ENCODE measurements at places on chromosomes 11 and 22.

GRCh38 chr22:49262167-49262566, 565.5 kb downstream of the BRD1 start:
- no peak for DNase-seq

GRCh38 chr11:111205632-111206385, 39.7 kb upstream of the POU2AF2 start:
- no peak for DNase-seq

DNA sequence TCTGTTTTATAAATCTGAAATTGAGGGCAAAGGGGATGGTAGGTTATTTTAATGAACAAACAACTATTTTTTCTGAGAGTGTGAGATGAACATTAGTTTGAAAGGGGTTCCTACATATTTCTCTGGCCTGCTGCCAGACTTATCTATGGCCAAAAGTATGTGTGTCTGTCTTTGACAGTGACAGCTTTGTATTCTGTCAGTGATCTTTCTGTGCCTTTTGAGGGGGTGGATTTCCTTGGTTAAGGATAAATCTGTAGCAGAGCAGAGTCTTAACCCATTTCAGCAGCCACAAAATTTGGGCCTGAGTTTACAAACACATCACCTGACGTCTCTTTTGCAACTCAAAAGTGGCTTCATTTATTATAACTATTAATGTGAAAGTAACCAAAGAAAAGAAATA, 30.9 kb downstream of the ZFTA start:
- no peak for DNase-seq

GRCh38 chr11:30893318-30893717, 307.2 kb upstream of the MPPED2 start:
- DNase-seq = no peak

- DNase-seq = no peak
Observed at GRCh38 chr11:77201991-77202841, 74.2 kb downstream of the MYO7A start.

GRCh38 chr11:82557274-82557673, 176.4 kb downstream of the FAM181B start:
- DNase-seq = no peak

DNA sequence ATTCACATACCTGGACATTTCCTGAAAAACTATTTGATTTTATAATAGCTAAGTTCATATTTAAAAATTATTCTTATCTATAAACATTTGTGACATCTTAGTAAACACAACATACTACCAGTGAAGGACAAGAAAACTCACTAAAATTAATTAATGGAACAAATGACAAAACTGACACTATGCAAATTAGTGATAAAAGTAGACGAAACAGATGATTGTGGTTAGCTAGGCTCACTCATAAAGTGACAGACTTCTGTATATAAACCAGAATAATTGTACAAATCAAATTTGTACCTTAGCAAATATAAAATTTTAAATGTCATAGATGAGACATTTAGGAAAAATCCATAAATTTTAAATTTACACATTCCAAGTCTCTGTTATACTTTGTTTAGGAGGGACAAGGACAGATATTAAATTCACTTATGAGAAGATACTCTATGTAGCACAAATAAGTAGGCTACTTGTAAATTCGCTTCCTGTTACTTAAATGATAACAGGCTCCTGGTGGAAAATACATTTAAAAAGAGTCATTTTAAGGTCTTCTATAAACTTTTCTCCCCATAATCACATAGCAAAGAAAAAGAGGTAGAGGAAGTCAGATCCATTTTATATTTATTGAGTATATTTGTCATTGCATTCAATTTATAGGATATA, 81.2 kb downstream of the KIF18A start:
- no peak for DNase-seq

GRCh38 chr22:22377335-22377734, 131.2 kb downstream of the ZNF280B start:
- no peak for DNase-seq

DNA sequence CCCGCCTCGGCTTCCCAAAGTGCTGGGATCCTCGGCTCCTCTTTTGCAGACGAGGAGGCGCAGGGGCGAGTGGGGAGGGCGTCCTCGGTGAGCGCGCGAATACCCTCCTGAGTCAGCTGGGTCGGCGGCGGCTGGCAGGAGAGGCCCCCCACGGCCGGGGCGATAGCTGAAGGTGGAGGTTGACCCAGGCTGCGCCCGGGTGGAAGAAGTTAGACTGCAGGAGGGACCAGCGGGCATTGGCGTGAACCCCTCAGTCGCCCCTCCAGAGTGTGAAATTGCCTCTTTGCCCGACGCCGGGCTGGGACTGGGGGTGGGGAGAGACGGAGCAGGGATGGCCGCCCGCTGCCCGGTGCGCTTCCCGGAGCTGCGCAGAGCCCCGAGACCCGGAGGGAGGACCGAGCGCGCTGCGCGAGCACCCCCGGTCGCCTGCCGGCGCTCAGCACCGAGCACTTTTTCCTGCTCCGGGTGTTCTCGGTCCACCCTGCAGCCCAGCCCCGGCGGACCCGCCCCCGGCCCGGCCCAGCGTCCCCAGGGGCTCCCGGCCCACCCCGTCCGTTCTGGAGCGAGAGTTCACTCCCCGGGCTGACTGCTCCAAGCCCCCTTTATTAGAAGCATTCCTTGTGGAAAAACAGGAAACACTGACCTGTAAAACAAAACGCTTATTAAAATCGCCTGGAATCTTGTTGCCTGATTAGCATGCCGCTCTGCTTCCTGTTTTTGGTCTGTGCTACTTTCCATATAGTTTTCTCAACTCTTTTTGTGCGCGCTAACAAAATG, 13.7 kb upstream of the CPT1A start:
- DNase-seq = no peak

GRCh38 chr11:120707663-120708062, 196.1 kb downstream of the GRIK4 start:
- DNase-seq = no peak

DNA sequence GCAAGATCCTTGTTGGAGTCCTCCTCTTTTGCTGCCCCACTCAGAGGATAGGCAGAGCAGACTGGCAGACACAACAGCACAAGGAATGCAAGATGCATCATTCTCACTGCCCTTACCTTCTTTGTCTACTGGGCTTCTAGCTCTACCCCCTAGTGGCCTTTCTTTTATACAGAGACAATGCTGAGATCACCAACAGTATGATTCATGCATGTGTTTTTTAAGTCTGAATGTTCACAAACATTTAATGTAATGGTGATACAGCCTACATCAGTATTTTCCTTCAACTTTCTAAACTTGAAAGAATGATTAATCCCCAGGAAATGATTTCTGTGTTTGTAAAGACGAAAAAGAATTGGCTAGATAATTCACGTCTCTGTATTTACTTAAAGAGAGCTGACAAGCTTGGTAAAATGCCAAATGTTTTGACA, at the start of gene MMP10:
Gene MMP10 (minus strand): TSS at position 138 of the 428 bp plus-strand sequence. CDS start 37 bp downstream, at position 101.
- DNase-seq = no peak

DNA sequence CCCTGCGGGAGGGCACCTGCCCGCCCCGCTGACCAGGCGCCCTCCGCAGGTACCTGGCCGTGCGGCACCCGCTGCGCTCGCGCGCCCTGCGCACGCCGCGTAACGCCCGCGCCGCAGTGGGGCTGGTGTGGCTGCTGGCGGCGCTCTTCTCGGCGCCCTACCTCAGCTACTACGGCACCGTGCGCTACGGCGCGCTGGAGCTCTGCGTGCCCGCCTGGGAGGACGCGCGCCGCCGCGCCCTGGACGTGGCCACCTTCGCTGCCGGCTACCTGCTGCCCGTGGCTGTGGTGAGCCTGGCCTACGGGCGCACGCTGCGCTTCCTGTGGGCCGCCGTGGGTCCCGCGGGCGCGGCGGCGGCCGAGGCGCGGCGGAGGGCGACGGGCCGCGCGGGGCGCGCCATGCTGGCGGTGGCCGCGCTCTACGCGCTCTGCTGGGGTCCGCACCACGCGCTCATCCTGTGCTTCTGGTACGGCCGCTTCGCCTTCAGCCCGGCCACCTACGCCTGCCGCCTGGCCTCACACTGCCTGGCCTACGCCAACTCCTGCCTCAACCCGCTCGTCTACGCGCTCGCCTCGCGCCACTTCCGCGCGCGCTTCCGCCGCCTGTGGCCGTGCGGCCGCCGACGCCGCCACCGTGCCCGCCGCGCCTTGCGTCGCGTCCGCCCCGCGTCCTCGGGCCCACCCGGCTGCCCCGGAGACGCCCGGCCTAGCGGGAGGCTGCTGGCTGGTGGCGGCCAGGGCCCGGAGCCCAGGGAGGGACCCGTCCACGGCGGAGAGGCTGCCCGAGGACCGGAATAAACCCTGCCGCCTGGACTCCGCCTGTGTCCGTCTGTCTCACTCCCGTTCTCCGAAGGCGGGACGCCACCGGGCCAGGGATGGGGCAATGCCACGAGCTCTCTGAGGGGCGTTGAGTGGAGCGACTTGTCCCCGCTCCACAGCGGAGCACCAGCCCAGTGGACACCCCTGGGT, 1.8 kb downstream of the GALR3 start:
- DNase-seq = no peak

- no peak for DNase-seq
Observed at GRCh38 chr11:87444993-87445392, 407.3 kb downstream of the TMEM135 start.

DNA sequence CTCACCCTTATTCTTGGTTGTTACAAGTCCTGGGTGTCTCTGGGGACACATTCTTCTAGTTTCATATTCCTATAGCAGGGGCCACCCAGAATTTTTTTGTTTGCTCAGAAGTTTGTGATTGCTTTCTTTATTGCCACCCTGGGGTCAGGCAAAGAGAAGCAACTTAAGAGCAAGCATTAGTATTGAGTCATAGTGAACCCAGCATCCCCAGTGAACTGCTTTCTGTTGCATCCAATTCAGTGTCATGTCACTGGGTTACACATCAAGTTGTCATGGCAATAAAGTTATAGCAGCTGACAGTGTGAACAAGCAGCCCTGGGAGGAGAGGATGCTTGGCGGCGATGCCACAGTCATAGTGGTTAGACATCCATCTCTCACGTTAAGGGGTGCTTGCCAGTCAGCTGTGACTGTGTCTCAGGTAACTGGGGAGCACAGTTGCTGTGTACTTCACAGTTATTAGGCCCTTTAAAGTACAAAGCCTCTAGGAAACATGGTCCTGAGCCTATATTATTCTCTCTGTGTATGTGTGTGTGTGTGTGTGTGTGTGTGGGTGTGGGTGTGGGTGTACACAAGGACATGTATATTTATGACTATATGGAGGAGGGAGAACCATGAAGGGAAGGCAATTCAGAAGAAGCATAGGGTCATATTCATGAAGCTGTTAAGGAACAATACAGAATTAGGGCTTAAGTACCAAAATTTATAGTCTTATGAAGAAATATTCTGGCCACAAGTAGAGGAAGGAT, 52.5 kb downstream of the TRIM44 start:
- peak; percentile 37 for DNase-seq

All from DMS79 treated with DMSO at 0.1 percent for 48 hours (cell line).